ENCODE measurements at places on chromosomes 12 and 14.

- DNase-seq, result no peak
Measured at GRCh38 chr12:6282453-6282840, 28.0 kb upstream of the PLEKHG6 start.

DNA sequence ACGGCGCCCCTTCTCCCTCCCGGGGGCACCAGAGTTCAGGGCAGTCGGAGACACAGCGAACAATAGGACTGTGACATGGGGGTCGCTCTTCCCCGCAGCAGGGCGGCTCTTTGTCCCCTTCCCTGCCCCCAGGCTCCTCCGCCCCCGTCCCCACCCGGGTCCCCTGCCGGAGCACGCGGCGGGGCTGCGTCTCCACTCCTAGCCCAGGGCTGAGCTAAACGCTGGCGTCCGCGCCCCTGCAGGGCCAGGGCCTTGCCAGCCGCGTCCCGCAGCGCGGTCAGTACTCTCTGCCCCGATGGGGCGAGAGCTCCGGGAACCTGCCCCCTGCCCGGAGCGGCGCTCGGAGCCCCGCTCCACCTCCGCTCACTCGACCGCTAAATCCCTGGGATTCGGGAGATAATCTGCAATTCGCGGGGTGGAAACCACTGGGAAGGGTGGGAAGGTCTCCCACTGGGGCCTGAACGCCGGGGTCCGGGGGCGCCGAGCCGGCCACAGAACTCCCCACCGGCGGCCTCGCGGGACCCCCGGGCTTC, 825 bp upstream of the CCDC85C start:
- no peak for DNase-seq

GRCh38 chr14:28375295-28375694, 391.3 kb upstream of the FOXG1 start:
- DNase-seq, result no peak

GRCh38 chr12:94892544-94893267, 110.8 kb downstream of the NDUFA12 start:
- DNase-seq, result no peak

- no peak for DNase-seq
Measured at GRCh38 chr12:122201381-122201780, 2.1 kb upstream of the B3GNT4 start.

DNA sequence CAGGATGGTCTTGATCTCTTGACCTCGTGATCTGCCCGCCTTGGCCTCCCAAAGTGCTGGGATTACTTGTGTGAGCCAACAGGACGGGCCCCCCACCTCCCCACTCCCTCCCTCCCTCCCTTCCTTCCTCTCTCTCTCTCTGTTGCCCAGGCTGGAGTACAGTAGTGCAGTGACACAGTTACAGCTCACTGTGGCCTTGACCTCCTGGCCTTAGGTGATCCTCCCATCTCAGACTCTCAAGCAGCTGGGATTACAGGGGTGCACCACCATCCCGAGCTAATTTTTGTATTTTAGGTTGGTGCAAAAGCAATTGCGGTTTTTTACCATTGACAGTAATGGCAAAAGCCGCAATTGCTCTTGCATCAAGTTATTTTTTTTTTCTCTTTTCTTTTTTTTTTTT, 19.2 kb upstream of the ANAPC5 start:
- DNase-seq, result no peak

DNA sequence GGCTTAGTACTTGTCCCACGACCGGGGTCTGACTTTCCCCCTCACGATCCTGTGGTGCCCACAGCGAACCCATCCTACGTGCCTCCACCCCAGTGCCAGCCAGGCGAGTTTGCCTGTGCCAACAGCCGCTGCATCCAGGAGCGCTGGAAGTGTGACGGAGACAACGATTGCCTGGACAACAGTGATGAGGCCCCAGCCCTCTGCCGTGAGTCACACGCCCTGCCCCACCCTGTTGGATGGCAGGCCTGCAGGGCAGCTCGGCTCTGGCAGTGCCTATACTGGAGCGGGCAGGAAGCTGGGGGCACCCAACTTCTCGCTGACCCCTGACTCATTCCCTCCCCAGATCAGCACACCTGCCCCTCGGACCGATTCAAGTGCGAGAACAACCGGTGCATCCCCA, 18.3 kb upstream of the LRP1-AS start:
- DNase-seq, result no peak

Measured in cortex of kidney (tissue), 1 donor.